ENCODE measurements at places on chromosomes 3 and 15.

DNA sequence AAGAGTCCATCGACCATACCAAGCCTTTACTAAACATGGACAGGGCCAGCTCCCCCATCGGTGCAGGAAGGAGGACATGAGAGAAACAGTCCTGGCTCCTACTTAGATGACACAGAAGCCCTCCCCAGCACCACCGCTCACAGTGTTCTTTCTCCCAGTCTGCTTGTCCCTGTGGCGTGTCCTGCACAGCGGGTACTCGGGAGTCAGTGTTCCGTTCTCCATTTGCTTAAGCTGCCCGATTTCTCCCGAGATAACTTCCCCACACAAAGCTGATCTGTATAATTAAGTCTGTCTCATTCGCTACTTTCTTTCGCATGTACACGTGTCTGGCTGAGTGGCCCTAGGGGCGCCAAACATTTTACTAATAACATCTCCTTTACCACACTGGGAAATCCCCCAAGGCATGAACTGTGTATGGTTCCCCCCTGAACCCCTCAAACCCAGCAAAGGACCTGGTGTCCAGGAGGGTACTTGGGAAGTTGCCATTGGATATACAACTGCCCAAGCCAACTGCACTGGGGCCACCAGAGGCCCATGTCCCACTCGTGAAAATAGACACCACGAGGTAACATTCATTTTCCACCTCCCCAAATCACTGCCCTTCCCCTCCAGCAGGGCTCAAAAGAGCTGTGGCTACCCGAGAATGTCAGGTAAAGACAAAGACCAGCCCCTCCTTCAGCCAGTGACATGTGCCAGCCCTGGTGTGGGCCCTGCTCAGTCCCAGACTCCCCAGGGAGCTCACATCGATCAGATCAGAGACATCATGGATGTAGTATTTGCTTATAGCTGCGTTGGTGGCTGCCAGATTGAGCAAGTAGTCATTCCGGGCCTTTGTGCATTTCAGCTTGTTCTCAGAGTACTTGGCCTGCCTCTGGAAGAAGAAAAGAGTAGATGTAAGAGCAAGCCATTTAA is 96.5 kb upstream of the RAD18 start:
- DNase-seq = no peak

- DNase-seq = no peak
These were observed 8.7 kb downstream of the HLTF start for GRCh38 chr3:149077628-149078027.

GRCh38 chr3:16472593-16472992 is 40.9 kb downstream of the RFTN1 start:
- DNase-seq = no peak

DNA sequence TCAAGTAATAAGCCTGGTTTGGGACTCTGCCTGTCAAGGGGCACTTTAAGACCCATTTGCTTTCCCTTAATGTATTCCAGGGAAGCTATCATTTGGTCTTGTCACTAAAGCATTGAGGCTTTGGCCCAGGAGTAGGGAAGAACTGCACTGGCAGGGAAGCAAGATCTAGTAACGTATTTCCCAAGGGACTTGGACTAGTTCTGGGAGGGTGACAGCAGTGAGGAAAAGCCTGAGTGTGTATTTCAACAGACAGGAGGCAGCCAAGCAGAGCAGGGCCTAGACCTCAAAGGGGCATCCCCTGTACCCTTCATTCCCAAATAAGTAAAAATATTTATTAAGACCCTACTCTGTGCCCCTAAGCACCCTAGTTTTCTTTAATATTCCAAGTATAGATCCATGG is 92.8 kb downstream of the SRGAP3 start:
- DNase-seq = no peak

GRCh38 chr3:114057011-114057347 is 442 bp downstream of the QTRT2 start:
- DNase-seq = no peak

- DNase-seq = no peak
These were observed 322.3 kb downstream of the CNTN4 start for GRCh38 chr3:2420919-2421318.

DNA sequence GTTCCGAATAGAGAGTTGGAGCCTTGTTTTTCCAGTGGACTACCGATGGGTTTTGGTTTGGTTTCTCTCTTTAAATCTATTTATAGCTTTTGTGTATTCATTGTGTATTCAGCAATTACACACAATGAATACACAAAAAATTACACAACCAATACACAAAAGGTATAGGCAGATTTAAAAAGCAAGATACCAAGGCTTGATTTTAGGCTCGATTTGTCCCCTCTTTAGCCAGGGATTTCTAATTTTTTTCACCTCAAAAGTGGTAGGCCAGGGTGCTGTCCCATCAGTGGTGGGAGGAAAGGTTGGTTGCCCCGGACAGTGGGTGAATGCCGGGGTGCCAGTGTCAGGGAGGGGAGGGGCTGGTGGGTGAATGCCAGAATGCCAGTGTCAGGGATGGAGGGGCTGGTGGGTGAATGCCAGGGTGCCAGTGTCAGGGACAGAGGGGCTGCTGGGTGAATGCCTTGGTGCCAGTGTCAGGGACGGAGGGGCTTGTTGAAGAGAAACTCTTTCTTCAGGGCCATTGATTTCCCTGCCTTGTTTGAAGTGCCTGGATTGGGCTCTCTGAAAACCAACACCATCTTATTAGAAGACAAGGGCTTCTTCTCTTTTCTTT is 186.2 kb downstream of the GOLGA6L6 start:
- DNase-seq = no peak

DNA sequence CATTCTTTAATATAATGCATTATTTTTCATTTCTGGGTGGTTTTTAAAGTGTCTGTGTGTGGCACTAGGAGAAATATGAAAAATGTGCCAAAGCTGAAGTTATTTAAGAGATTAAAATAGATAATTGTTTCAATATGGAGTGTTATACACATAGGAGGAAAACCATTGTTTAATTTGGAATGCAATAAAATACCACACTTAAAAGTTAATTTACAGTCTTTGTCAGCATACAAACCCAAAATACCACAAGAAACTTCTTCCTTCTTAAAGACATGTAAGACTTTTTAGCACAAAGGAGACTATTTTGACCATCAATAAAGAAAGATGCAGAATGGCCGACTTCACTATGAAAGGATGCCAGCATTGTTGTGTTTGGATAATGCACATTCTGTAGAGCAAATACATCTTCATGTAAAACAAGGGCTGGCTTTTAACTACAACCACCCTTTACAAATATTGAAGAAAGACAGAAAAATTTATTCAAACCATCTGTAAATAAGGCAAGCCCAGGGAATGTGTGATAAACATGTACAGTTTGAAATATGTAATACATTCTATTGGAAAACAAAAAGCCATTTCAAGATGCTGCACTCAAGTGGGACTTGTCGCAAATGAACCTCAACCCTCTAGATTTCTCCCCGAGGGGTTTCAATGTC is 1146.6 kb downstream of the ROBO1 start:
- no peak for DNase-seq

DNA sequence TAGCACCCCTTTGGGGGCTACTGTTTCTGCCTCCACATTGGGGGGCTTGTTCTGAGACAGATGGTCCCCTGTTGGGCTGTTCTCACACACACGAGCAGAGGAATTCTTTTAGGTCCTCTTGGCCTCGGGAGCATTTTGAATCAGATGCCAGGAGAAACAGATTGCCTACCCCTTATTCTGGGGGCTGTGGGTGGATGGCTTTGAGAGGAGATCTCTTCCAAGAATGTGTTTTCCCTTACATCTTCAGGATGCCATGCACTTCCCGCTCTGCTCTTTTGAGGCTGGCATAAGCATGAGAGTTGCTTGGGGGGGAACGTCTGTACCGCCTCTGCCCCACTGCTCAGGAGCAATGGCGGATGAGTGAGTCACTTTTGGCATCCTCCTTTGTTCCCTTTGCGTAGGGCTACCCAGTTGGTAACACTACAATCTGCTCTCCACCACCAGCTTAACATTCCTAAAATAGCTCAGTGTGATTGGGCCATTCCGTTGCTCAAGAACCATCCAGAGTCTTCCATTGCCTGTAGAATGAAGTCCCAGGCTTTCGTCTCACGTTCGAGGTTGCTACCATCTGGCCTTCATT is 154.4 kb downstream of the RPLP1 start:
- no peak for DNase-seq

GRCh38 chr3:47512416-47513124 is 942 bp downstream of the ELP6 start:
- DNase-seq = no peak

GRCh38 chr3:48662145-48662752 is 437 bp downstream of the CELSR3 start:
- DNase-seq = no peak

DNA sequence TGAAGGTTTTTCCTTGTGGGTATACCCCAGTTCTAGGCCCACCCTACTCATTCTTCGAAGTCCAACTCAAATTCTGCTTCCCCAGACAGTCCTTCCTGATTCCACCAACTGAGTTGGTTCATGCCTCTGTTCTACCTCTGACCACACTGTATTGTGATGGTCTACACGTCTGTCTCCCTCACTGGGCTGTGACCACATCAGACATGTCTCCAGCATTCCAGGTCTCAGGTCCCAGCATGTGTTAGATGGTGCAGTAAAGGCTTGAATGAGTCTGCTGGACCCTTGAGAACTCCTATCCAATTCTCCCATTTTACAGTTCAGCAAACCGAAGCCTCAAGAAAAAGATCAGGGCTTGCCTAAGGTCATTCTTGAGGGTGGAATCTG is 2.8 kb upstream of the ATP2B2 start:
- no peak for DNase-seq

DNA sequence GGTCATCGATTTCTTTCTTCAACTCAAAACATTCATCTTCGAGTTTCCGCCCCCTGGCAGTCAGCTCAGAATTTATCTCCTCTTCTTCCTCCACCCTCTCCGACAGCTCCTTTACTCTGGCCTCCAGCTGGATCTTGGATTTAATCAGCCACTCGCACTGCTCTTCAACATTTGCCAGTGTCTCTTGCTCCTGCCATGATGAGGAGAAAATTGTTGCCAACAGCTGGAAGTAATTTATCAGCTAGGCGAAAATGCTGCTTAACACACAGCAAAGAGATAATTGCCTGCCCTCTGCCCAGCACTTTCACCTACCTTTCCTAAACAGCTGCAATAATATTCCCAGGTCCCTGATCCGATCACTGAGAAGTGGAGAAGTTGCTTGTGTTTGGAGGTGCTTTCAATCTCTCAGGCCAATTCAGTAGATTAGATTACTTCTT is 69.3 kb downstream of the MYH15 start:
- DNase-seq = no peak

DNA sequence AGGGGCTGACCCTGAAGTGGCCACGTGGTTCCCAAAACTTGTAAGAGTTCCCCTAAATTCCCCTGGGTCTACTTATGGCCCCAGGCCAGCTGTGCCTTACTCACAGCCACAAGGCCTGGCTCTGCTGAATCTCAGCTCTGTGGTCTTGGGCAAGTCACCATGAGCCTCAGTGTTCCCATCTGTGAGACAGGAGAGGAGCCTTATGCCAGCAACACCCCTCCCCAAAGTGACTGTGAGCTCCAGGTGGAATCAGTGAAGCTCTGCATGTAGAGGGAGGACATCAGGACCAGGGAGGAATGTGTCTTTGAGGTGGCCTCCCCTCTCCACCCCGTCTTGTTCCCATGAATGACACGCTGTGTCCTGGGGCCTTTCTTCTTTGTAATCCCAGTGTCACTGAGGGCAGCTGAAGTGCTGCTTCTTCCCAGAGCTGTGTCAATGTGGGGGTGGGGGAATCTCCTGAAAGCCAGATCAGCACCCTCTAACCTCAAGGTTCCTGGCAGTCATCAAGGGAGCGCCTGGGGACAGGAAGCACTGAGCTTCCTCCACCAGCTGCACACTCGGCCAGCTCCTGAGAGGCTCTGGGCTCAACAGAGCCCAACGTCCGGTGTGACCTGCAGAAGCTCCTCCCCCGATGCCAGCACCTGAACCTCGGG is 258.9 kb downstream of the UACA start:
- peak; percentile 74 for DNase-seq

GRCh38 chr3:148453781-148454191 is 243.9 kb upstream of the AGTR1 start:
- no peak for DNase-seq

DNA sequence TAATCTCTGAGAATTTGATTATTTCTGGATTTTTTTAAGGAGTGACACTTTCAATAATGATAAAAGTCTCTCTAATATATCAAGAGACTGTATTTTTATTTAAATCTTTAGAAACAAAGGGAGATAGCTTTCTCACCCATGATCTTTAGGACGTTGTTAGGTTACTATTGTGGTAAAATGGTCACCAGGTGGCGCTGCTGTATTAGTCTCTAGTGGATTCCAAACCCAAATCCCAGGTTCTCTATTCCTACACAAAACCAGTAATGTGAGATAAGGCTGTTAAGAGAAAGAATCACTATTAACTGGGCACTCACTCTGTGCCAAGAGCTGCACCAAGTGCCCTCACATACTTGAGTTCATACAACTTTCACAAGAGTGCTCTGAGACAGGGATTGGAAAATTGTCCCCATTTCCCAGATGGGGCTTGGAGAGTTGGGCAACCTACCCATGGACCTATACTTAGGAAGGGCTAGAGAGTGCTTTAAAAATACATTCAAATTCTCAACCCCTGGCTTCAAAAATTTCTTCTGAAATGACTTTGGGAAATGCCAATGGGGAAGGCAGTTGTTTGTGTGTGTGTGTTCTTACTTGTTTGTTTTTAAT is 593.4 kb upstream of the TGFBR2 start:
- no peak for DNase-seq

GRCh38 chr3:143121241-143122088 is 1.9 kb downstream of the CHST2 start:
- no peak for DNase-seq

DNA sequence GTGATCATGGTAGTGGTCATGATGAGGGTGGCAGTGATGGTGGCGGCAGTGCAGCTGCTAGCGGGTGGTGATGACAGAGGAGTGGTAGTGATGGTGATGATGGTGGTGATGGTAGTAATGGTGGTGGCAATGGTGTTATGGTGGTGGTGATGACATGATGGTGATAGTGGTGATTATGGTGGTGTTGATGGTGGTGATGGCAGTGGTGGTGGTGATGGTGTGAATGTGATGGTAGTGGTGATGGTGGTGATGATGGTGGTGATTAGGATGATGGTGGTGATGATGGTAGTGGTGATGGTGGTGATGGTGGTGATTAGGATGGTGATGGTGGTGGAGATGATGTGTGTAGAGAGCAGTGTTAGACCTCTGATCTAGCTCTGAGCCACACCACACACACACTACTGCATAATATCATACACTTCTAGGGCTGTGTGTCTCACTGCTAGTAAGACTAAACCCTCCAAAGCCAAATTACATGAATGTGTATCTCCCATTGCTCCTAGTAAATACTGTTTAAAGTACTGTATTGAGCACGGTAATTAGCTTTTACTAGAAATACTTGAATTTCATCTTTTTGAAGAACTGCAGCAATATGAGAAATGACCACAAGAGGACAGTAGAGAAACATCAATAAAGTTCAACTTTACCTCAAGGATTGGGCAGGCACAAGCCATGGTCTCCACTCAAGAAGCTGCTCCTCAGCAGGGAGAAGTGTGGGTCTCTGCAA is 28.8 kb downstream of the TMED3 start:
- DNase-seq = no peak

GRCh38 chr3:189967254-189967865 is 153.3 kb downstream of the P3H2 start:
- DNase-seq = no peak
